Tibial nerve (tissue), 4 donors: ENCODE measurements at places on chromosomes 7 and 10.

GRCh38 chr7:102396710-102397019 lies 502 bp downstream of the PRKRIP1 start:
- no peak for DNase-seq

- no peak for DNase-seq
These were observed 562.9 kb upstream of the TPK1 start for GRCh38 chr7:145398758-145399157.

- no peak for DNase-seq
These were observed 303.5 kb upstream of the AOAH start for GRCh38 chr7:37027557-37028341.

DNA sequence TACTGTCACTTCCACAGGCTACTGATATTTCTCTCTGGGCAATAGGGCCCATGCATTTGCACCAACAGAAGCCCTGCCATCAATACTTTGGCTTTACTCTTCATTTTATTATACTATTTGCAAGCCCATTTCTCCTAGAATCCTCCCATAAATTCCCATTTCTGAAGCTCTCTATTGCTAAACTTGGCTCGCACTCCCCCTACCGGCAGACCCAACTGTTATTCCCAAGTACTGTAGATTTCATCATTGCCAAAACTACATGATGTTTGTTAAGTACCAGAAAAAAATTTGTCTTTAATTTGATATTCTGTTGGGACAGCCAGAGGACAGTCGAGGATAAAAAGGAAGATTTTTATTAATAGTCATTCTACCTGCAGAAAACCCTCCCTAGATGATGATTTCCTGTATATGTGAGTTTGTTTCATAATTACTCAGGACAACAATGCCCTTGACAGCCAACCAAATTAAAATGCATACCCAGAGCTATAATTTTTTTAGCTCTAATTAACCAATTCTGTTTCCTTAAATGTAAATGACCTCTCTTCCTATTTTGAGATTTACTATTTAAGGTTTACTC lies 298.6 kb downstream of the REEP3 start:
- DNase-seq, result peak; percentile 84

- no peak for DNase-seq
These were observed 69.0 kb upstream of the ARHGAP21 start for GRCh38 chr10:24792638-24793037.

DNA sequence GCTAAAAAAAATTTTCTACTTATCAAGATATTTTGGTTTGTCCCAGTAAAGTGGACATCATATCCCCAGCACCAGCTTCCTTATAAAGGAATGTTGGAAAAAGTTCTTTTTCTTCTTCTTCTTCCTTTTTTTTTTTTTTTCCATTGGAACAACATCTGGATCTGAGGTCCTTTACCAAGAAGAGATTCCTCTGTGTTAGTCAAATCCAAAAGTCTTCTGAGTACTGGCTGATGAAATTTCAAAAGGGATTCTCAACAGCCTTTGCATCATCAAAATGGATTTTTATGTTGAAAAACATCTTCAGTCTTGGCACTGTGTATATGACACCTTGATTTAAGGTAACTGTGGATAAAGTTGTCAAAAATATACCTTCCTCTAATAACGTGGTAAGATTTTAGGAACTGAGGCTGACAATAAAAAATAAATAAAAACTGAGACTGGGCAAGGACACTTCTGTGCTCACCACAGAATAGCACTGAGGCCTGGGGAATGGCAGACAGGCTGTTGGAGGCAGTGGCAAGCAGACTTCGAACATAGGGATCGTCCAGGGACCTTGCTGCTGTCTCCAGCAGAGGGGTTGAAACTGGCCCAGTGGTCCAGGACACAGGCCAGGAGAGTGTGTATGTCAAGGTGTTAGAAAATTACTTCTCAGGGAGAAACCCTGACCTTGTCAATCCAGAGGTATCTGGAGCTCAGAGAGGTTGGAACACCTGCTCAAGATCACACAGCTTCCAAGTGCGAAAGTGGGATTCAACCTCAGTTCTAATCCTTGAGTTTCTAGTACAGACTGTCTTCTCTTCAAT lies 130.4 kb downstream of the PTPN20 start:
- DNase-seq, result no peak

- no peak for DNase-seq
These were observed 48.4 kb downstream of the UNC5B start for GRCh38 chr10:71260622-71261325.

DNA sequence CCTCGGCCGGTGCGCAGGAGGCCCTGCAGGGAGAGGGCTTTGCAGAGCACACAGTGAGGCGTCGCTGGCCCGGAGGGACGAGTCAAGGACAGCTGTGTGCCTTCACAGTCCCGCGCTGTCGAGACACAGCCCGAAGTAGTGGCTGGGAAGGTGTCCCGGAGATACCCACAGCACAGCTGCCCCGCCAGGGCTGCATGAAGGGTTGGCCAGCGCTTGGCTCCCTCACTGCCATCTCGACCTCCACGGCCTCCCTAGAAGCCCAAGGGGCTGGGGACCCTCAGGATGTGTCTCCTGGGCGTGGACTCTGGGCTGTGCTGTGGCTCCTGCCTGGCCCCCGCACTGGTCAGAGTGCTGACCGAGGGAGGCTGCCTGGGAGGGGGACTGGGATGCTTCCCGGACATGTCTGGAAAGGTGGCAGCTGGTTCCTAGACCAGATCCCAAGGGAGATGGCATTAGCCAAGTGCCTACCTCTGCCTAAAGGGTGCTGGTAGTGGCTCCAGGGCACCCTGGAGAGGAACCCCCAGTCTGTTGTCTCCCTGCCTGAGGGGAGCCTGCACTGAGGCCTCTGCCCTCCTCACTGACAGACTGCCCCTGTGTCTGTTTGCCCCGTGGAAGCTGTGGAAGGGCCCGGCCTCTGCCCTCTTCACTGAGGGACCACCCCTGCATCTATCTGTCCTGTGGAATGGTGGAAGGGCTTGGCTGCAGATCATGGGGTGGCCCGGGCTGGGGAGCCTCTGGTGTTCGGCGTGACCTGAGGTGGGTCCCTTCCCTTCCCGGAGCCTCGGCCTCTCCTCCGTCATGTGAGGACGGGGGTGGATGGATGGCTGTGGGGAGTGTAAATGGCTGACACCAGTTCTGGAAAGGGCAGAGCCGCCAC lies 5.8 kb downstream of the ELFN1 start:
- no peak for DNase-seq

- no peak for DNase-seq
These were observed 2.3 kb downstream of the FBXO24 start for GRCh38 chr7:100588438-100588837.

GRCh38 chr10:74771054-74771453 lies 55.3 kb upstream of the KAT6B start:
- DNase-seq, result no peak

DNA sequence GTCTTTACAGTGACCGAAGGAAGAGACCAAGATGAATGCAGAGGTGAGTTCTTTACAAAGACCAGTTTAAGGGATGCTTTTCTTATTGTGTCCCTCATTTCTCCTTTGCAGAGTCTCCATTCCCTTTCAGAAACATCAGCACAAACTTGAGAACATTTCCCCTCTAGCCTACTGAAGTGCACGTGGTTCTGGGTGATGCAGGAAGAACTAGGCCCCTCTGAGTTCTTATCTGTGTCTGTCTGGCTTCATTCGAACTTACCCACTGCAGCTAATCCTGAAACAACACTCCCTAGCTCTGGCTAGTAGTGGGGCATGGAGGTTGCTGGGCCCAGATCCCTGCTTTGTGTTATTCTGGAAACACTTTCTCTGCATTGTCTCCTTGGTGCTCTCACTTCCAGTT lies 12.6 kb downstream of the BLVRA start:
- no peak for DNase-seq

GRCh38 chr7:19700936-19701335 lies 7.9 kb downstream of the POLR1F start:
- DNase-seq, result no peak

DNA sequence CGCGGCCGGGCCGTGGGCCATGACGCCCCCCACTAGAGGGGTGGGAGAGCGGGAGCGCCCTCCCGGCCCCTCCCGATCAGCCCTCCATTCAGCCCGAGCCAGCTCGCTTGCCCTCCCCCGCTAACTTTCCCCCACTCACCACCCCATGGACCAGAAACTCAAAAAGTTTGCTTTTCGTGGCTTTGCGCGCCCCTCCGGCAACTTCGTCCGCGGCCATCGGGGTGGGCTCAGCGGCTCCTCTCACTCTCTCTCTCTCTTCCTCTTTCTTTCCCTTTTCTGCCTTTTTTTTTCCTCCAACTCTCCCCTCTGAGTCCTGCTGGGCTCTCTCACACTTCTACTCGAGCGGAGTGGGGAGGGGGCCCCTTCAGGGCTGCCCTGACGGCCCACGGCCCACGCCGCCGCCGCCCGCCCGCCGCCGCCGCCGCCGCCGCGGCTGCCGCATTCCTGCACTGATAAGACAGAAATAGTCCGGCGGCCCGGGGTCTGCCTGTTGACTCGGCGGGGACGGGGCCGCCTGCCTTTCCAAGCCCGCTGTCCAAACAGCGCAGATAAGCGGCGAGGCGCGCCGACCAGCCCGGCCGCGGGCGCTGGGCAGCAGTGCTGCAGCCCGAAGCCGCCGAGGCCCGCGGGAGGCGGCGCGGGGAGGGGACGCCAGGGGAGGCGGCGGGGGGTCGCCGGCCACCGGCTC lies at the start of gene SMARCD3:
SMARCD3 (minus strand) TSS at position 349 of the 688 bp plus-strand sequence; CDS start at position 217, 132 bp downstream.
- DNase-seq, result no peak

- DNase-seq, result no peak
These were observed 172.9 kb downstream of the PRKCQ start for GRCh38 chr10:6407034-6407721.

- no peak for DNase-seq
These were observed 25.0 kb downstream of the SLC25A28 start for GRCh38 chr10:99595236-99595635.

- DNase-seq, result no peak
These were observed 86.0 kb upstream of the DIP2C start for GRCh38 chr10:775245-776075.

DNA sequence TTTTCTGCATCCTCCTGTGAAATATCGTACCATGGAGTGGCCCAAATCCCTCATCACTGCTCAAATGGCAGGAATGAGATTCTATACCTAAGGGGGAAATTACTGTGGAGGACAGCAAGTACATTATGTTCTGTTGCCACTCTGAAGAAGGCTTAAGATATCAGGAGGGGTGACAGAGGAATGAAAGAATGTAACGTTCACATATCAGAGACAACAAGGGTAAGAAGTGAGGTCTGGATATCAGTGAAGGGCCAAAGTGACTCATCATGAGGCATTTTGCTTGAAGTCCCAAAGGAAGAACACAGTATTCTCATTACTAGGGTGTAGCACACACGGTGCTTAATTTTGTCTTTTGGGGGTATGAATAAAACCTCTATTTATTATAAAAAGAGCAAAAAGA lies 71.5 kb upstream of the SLC13A1 start:
- DNase-seq, result no peak

DNA sequence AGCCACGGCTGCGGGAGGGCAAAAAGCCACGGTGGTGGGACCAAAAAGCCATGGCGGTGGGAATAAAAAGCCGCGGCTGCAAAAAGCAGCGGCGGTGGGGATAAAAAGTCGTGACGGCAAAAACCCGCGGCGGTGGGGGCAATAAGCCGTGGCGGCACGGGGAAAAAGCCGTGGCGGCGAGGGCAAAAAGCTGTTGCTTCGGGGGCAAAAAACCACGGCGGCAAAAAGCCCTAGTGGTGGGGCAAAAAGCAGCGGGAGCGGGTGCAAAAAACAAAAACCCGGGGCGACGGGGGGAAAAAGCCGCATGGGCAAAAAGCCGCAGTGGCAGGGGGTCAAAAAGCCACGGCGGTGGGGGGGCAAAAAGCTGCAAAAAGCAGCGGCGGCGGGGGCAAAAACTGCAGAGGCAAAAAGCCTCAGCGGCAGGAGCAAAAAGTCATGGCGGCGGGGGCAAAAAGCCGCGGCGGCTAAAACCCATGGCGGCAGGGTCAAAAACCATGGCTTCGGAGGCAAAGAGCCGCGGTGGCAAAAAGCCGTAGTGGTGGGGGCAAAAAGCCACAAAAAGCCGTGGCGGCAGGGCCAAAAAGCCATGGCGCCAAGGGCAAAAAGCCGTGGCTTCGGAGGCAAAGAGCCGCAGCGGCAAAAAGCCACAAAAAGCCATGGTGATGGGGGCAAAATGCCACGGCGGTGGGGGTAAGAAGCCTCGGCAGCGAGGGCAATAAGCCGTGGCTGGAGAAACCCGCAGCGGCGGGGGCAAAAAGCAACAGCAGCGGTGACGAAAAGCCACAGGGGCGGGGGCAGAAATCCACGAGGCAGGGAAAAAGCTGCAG lies 525.8 kb downstream of the ZNF33B start:
- no peak for DNase-seq

- DNase-seq, result no peak
These were observed 26.8 kb downstream of the TRDMT1 start for GRCh38 chr10:17174626-17175025.

DNA sequence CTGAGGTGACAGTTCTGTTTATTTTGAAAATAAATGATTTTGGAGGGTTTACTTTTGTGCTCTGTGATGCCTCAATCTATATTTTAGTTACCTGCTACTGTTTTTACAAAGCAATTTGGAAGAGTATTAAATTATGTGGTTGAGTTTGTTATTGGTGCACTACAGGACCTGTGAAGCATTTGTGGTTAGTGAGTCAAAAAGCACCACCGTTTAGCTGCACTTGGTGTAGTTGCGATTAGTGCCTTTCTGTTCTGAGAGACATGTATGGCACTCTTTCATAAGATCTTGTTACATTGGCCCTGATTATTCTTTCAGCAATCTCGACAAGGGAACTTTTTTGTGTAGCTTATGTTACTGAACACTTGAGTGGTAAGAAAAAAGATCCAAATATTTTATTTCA lies 132.2 kb downstream of the BBS9 start:
- no peak for DNase-seq

GRCh38 chr7:38186593-38187314 lies 8.7 kb downstream of the STARD3NL start:
- DNase-seq, result no peak

- no peak for DNase-seq
These were observed 36.0 kb downstream of the PRTFDC1 start for GRCh38 chr10:24916365-24916764.

DNA sequence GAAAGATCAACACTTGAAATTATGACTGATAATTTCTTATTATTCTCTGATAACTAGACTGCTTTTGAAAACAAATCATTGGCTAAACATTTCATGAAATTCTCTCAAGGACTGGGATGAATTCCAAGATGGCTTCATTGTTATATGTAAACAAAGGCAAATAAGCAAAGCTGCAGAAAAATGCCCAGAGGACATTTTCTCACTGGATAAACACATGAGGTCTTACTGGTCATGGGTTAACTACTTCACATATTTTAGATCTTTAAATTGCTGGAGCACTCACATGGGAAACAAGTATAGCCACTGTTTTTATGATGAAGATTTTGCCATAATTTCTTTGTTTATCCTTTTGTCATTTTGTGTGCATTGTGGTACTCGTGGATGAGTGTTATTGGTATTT lies 239.1 kb downstream of the PHF14 start:
- DNase-seq, result no peak

- no peak for DNase-seq
These were observed 569.0 kb upstream of the SORCS1 start for GRCh38 chr10:107733328-107734130.
